ENCODE measurements at places on chromosomes 4 and X.

DNA sequence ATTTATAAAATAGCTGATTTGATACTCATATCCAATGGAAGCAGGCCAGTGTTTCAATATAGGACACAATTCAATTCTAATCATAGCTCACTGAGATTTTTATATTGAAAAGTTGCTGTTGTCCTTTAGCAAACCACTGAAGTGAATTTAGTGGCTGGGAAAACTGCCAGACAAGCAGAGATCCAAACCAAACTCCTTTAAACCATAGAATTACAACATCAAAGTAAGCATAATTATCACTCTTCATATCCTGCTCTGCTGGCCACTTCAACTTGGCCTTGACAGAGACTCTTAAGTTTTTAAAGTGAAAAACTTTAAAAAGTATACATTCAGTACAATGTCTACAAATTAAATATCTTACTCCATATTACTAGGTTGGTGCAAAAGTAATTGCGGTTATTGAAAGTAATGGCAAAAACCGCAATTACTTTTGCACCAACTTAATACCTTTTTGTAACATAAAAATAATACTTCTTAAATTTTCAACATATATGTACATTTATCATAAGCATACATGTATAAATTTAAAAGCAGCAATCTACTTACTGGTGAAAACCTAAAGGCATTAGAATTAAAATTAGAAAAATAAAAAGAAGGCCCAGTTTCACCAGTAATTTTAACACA, 433.0 kb downstream of the PCDH10 start:
- no peak for DNase-seq

- no peak for DNase-seq
These were observed 94.7 kb upstream of the GPM6B start for GRCh38 chrX:13911586-13911985.

GRCh38 chr4:75172551-75172950, 239.6 kb downstream of the PARM1 start:
- no peak for DNase-seq

DNA sequence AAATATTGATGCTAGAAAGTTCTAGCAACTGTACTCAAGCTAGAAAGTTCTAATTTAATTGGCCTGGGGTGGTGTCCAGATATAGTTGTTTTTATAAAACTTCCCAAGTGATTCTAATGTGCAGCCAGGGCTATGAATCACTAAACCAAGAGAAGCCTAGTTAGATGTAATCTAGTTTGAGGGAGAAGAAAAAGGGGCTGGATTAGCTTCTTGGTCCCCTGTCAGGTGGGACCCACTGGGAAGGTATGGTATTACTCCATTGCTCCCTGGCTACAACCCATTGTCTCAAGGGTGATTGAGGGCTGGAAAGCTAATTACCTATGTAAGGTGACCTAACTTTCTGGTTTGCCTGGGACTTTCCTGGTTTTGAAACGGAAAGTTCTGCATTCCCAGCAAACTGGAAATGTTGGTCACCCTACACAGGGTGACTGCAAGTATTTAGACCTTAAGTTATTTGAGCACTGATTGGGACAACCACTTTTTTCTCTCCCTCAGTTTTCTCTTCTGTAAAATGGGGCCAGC, 23.9 kb upstream of the MSN start:
- no peak for DNase-seq

DNA sequence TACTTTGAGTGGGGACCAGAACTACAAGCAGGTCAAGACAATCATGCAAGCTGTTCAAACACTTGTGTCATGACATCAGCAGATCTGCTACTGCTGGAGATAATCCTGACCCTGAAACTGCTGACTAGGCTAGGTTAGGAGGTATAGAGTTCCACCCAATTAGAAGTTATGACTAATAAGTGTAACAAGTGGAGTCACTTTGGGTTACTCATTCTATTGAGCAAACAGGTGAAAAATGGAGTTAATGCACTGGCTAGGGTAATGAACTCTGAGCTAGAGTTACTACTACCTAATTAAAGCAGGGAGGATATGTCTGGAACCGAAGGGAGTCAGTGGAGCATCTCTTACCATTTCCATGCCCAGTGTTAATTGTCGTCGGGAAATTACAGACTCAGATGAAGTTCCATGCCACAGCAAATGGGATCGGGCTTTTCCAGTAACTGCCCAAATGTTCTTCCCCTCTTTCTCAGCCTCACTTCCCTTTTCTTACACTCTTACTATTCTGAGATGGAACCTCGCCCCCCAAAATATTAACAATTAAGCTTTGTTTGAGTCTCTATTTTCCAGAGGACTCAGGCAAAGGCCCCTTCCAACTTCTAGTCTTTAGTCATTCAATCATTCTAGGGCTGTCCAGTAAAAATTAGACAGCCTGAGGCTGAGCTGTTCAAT, 19.8 kb upstream of the MANBA start:
- DNase-seq, result no peak
